ENCODE measurements at places on chromosomes 7 and 10.

DNA sequence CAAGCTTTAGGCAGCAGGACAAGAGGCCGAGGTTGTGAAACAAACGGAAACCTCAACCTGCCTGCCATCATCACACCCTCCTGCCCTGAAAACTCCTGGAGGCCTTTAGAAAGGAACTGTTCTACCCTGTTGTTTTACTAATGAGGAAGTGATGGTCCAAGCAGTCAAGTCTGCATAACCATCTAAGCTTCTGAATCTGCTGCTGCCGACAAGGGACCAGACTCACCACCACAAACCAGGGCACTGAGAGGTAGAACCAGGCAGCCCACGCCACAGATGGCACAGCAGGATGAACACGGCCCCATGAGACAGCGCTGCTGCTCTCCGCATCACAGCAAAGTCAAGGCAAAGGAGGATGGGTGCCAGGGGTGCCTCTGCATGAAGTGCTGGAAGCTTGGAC is 209.4 kb downstream of the CELF2 start:
- no peak for DNase-seq

GRCh38 chr7:91436655-91437054 is 172.4 kb downstream of the FZD1 start:
- no peak for DNase-seq

GRCh38 chr7:148535217-148535616 is 55.3 kb upstream of the C7orf33 start:
- DNase-seq = no peak

- no peak for DNase-seq
Observed at GRCh38 chr7:111647881-111648280, 85.6 kb upstream of the IMMP2L start.

DNA sequence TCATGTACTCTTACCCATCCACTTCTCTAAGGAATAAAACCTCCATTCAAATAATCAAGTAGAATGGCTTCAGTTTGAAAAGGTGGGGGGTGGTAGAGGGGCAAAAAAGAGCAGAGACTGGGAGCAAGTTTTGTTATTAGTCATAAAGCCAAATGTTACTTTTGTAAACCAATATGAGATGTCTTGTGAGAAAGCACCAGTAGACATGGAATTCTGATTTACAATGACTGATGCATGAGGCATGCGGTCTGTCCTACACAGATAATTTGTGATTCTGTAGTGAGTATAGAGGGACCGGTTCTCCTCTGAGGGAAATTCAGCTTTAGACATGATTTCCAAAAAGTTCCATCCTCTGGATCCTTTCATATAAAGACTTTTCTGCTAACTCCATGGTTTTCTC is 12.9 kb upstream of the ABCA13 start:
- DNase-seq = no peak

- no peak for DNase-seq
Observed at GRCh38 chr7:133858311-133858710, 268.8 kb upstream of the LRGUK start.

DNA sequence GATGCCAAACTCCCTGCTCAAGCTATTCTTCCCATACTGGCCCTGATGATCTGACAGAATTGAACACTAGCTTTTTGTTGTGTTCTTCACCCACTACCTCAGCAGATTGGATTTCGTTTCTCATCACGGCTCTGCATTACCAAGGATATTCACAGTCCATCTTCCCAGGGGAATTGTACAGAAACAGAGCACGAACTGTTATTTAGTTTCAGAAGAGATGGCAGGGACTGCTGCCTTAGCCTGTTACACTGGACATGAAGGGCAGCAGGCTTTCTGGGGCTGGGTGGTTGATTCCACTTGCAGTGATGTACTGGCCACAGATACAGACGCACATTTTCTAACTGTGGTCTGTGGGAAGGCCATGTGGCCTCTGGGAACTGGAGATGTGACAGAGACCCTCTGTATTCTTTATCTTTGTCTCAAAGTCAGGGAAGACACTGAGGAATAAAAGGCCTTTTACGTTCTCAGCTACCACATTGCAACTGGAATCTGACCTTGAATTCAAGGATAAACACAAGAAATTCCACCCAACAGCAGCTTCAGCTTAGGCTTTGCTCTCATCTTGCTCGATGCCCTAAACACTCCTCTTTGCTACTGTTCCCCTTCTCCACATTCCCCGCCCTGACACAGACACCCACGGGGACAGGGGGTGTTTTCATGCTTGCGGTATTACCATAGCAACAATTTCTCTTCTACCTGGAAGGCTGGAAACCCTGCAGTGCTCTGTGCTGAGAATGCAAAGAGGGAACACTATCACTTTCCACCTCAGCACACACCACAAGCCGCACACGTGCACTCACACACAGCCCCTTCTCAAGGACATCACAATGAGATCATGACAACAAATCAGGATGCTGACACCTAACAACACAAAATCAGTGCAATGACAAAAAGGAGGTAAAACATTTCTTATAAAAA is 81.7 kb downstream of the RNF216 start:
- no peak for DNase-seq

GRCh38 chr7:148787571-148788295 is 89.0 kb downstream of the CUL1 start:
- DNase-seq = no peak

- no peak for DNase-seq
Observed at GRCh38 chr7:26081638-26082037, 70.4 kb upstream of the NFE2L3 start.

DNA sequence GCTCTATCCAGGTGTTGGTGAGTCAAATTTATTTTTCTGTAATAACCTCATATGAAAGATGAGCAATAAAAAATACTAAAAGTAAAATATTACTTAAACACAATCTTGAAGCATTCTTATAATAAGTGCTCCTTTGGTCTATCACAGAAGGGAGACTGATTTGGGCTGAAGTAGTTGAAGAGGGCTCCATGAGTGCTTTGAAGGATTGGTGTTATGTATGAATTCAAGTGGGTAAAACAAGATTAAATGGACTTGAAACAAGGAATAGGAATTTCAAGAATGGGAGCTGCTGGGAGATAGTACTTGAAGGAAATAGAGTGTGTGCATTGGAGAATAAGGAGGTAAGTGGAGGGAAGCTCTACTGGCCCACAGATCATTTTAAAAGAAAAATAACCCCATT is 7.3 kb upstream of the OR2A2 start:
- no peak for DNase-seq

- no peak for DNase-seq
Observed at GRCh38 chr10:97149079-97149531, 36.7 kb downstream of the SLIT1 start.

- no peak for DNase-seq
Observed at GRCh38 chr10:103417601-103418000, 21.2 kb downstream of the PDCD11 start.

DNA sequence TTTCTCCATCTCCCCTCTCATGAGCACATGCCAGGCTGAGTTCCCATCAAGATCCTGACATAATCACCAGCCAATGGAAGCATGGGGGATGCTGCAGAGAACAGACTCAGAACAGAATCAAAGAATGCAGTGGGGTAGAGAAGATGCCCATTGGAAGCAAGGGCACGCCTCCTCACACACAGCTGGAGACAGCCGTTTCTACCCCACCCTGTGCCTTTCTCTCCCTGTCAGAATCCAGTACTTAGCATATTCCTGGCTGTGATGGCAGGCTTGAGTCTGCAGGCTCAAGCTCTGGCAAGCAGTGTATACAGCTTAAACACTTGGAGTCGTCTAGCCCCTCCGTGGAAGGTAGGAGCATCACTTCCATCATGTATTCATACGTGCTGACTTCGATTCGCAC is 867.9 kb downstream of the NRG3 start:
- no peak for DNase-seq

Data from cortex of kidney (tissue), 1 donor.